Stimulated activated CD4-positive, alpha-beta T cell treated with anti-CD3 and anti-CD28 coated beads, Interleukin-1b, Interleukin-23, amount 100 ng/mL, for 4 hours (primary cell): ENCODE measurements at places on chromosomes 7 and 10.

- DNase-seq, result no peak
These were observed 131.9 kb downstream of the LHPP start for GRCh38 chr10:124593431-124593985.

- DNase-seq, result no peak
These were observed 52.9 kb upstream of the CACNB2 start for GRCh38 chr10:18087355-18087754.

DNA sequence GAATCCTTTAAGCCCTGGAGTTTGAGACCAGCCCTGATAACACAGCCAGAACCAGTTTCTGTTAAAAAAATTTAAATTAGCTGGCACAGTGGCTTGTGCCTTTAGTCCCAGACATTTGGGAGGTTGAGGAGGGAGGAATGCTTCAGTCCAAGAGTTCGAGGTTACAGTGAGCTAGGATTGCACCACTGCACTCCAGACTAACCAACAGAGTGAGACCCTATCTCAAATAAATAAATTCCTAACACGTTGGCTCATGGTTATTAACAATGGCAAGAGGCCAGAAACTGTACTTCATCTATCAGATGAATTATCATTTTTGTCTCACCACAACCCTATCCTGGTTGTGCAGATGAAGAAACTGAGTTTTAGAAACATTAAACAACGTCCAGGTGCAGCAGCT is 2.1 kb upstream of the PPIA start:
- no peak for DNase-seq

- no peak for DNase-seq
These were observed 476 bp upstream of the RET start for GRCh38 chr10:43076311-43076875.

- DNase-seq, result no peak
These were observed 82.7 kb downstream of the CPXM2 start for GRCh38 chr10:123808906-123809305.

- no peak for DNase-seq
These were observed 71.7 kb downstream of the IKZF1 start for GRCh38 chr7:50376056-50376820.

- DNase-seq, result no peak
These were observed 22.2 kb downstream of the CREB5 start for GRCh38 chr7:28434510-28434909.
